Stimulated activated effector memory CD8-positive, alpha-beta T cell treated with anti-CD3 and anti-CD28 coated beads, Interleukin-12 subunit alpha, Interleukin-12 subunit beta, amount 100 ng/mL, for 72 hours (primary cell): ENCODE measurements at places on chromosomes 4 and X.

DNA sequence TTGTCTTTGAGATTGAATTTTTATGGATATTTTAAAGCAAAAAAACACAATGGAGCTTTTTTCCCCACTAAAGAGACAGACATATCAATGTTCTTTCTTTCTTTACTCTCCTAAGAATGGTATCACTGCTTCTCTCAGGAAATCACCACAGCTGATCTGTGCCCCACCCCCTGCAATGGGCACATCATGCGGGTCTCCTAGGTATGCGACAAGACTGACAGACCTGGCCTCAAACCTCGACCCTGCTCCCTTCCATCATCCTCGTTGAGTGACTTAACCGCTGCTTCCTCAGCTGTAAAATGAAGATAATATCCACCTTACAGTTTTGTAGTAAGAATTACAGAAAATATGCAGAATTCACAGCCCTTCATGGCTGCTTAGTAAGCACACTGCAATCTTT is 58.3 kb downstream of the LEF1 start:
- DNase-seq: no peak

DNA sequence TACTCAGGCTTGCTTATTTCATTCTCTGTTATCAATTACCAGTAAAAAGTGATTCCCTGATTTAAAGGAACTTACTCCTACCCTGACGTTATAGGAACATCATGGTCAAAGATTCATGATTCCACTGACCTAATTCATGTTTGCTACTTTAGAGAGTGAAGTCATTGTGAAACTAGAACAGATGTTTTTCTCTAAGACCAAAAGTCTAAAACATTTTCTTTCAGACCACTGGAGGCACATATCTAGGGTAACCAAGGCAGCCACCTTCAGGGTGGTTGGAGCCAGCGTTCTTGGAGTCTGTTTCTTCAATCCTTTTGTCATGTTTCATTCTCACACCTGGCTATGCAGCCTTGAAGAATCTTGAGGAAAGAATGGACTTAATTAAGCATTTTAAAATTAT is 77.8 kb downstream of the GALNTL6 start:
- no peak for DNase-seq

DNA sequence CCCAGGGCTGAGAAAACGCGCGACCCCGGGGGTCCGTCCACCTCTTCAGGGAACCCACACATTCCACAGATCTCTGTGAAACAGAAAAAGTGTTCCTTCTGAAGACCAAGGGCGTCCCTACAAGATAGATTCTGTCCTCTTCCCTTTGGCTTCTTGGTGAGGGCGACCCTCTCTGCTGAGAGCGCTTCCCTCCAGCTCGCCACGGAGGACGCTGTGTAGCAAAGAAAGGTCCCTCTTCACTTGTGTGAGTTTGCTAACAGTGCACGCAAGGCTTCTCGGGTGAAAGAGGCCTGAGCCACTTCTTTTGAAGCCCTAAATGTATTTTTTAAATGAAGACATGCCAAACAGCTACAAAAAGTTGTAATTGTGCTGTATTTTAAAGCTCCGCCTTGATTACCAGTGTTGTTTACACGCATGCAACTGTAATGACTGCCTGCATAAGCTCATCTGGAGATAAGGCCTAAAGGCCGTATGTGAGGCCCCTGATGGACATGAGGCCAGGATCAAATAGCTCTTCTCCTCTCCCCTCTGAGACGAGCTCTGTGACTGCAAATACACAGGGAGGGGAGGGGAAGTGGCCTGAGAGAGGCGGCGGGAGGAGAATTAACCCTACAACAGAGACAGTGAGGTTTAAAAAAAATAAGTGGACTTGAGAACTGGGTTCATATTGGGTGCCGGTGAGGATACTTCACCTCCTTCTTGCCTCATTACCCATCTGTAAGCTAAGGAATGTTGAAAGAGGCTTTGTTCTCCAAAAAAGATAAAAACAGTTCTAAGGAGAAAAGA is 95.5 kb downstream of the SOWAHB start:
- DNase-seq: no peak

DNA sequence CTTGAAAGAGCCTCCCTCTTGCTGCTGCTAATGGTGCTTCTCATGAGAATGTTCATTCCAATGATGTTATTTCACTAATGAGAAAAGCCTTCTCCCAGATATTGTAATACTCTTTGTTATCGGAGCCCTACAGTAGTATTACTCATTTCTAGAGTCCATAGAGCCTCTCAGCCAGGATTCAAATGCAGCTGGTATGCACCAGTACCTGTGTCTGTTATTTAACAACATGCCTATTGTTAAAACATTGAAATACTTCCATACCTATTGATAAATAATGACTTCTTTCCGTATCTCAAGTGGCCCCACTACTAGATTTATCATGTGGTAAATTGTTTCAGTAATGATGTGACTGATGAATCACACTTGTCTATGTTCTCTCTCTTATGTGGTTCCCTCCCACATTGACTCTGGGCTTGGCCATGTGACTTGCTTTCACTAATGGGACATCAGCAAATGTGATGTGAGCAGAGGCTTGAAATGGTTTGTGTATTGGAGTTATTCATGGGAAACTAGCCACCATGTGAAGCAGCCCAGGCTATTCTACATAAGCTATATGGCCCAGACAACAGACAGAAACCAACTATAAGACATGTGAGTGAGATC is 207.6 kb downstream of the THOC2 start:
- no peak for DNase-seq

DNA sequence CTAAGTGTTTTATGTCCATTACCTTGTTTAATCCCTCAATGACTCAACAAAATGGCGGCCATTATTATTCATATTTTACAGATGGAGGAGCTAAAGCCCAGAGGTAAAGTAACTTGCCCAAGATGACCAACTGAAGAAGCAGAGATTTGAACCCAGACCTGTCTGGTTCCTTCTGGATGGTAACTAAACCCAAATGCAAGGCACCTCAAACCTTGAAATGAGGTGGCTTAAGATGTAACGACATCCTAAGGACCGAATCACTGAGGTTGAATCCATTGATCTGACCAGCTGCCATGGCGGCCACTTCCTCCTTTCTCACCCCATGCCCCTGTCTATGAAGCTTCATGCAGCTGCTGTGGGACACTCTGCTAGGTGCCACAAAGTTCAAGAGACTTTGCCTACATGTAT is 932 bp downstream of the TLR10 start:
- no peak for DNase-seq

- no peak for DNase-seq
Observed at GRCh38 chrX:50448565-50448964, 22.1 kb downstream of the DGKK start.

DNA sequence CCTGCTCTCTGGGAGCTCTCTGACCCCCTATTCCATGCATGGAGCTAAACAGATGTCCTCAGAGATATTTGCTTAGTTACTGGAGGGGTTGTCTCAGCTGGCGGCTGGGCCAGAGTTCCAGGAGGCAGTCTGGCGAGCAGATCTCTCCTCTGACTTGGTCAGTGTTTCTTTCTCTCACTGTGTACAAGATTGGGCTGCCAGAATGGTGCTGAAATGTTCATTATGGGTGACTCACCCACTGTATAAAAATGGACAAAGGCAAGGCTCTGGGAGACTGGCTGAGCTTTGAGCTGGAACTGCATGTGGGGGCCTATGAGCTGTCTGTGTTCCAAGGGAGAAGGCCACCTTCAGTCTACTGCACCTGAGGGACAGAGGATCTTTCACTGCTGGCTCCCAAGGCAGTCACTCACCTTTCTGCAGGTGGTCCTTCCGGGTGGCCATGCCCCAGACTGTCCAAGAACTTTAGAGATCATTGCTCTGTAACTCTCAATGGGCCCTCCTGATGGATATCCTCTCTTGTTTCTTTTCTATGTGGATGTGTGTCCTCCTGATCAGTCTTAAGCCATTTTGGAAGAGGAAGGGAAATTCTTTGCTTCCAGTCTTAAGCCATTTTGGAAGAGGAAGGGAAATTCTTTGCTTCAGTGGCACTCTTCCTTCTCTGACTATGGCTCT is 88.2 kb downstream of the CFAP299 start:
- DNase-seq: no peak

GRCh38 chr4:158858410-158859199 is 89.8 kb downstream of the FNIP2 start:
- DNase-seq: no peak

DNA sequence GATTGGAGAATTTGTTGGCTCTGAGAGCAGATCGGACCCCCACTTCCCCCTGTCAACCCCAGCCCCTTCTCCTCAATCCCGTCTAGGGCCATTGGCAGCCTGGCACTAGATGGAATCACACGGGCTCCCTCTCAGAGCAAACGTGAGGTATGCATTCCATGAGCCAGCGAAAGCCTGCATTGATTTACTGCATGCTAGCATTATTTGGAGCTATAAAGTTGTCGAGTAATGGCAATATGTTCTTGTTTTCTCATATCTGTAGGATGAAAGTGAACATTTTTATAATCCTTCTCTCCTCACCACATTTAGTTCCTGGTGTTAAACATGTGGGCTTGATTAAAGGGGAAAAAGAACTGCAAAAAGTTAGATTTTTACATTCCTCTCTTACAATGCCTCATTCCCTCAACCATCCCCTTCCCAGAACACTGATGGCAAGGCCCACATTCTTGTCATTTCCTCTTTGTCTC is 159.2 kb downstream of the SPRY1 start:
- no peak for DNase-seq

GRCh38 chr4:98662626-98663225 is 4.3 kb upstream of the TSPAN5 start:
- no peak for DNase-seq

DNA sequence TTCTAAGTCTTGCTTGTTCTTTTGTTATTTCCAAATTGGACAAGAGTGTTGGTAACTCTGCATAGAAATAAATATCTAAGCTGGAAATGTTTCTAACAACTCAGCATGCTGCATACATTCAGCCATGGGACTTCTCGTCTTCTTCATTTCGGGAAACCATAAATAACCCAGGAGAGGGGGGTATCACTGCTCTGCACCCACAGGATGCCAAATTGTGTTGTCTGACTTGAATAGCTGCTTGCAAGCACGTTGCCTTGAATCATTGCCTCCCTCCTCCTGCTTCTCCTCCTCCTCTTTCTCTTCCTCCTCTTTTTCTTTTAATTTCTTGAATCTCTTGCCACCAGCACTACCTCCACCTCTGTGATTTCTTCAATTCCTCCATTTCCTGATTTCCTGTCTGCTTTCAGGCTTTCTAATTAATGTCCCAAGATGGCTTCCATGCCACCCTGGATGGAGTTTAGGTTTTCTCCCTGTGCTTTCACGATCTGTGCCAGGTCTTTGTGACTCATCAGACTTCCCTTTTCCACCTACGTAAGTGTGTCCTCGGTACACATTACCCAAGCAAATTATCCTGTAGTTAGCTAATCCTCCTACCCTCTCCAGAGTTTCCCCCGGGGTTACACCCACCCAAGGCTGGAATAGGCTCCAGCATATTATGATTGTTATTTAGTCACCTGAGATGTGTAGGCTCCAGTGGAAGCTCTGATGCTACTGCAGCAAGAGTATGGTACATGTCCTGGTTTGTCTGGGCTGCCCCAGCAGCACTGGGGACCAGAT is 122.6 kb upstream of the VCX3B start:
- DNase-seq: no peak

DNA sequence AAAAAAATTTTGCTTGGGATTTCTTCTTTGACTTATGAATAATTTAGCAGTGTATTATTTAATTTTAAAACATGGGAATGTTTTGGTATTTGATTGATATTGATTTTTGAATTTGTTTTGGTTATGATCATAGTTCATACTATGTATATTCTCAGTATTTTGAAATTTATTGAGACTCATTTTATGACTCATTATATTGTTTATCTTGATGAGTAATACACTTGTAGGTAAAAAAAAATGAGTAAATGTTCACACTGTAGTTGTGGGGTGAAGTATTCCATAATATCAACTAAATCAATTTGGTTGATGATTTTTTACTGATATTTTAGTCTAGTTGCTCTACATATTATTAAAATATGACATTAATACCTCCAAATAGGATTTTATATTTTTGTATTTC is 1142.2 kb downstream of the ADGRL3 start:
- no peak for DNase-seq

GRCh38 chr4:154559494-154560418 is 3.1 kb upstream of the FGB start:
- no peak for DNase-seq

GRCh38 chrX:11374570-11374969 is 81.4 kb downstream of the AMELX start:
- no peak for DNase-seq

DNA sequence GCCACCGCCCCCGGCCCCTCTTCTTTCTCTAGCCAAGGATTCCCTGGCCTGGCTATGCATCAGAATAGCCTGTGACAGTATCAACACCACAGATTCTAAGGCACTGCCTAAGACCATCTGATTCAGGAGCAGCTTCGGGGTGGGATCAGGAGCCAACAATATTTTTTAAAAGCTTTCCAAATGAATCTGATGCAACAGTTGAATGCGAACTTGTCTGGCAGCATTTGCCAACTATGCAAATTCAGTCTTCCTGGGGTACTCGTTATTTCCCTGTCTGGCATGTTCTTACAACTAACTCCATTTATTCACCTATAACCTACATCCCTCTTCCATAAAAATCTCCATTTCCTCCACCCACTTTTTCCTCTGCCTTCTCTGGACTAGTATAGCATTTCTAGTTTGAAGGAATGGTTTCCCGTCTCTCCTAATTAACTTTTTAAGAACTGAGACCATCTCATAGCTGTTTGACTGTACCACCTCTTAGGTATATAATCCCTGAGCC is 36.2 kb upstream of the UGDH start:
- DNase-seq: no peak

GRCh38 chrX:79415056-79415455 is 47.9 kb upstream of the ITM2A start:
- no peak for DNase-seq

GRCh38 chr4:87058356-87059073 is 123.7 kb downstream of the AFF1 start:
- no peak for DNase-seq

DNA sequence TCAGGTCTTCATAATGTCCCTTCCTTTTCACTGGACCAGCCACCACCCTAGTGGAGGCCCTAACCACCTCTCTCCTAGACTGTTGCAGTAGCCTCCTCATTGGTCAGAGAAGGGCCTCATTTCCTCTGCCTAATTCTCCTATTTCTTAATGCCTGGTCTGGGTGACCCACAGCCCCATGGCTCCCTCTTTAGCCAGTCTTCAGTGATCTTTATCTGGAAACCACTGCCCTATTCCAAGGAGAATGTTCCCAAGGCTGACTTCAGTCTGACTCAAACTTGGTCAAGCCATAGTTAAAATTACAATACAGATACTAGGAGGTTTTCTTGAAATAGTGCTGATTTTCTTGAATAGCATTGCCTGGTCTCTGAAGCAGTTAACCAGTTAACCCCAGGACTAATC is 53.6 kb upstream of the PRPS1 start:
- no peak for DNase-seq

DNA sequence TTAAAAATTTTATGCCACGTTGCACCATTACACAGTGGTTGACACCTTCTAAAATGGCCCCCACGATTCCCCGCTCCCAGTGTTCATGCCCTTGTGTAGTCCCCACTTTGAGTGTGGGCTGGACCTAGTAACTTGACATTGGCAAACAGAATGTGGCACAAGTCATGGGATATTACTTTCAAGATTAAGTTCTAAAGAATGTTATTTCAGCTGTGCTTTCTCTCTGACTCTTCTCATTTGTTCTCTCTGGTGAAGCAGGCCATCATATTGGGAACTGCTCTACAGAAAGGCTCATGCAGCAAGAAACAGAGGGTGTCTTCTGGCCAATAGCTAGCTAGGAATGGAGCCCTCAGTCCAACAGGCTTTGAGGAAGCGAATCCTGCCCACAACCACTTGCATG is 67.1 kb downstream of the ATXN3L start:
- DNase-seq: no peak
